Urinary bladder (tissue), 4 donors: ENCODE measurements at places on chromosomes 5 and 9. TPM values are rescaled to one million over a fixed set of nuclear protein-coding genes. Genes with fewer than 3 reads are reported as not detected.

DNA sequence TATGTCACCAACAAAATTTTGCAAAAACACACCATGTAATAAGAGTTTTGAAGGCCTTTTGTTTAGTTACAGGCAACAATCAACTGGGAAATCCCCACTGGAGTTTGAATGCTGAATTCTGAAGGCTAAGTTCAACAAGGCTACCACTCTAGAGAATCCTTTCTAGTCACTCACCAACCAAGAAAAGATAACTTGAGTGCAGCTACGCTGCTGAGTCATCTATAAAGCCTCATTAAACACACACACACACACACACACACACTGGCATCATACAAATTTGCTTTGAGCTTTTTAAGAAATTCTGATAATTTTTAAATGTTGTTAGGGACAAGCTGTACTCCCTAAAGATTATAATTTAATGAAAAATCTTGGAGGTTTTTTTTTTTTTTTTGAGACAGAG is 219.6 kb downstream of the DENND1A start:
- DNase-seq, result no peak

GRCh38 chr5:128121651-128122050 is 38.1 kb downstream of the SLC12A2 start:
- peak; percentile 13 for DNase-seq

- DNase-seq, result no peak
These were observed 54.4 kb downstream of the CCDC192 start for GRCh38 chr5:127757576-127757975.

The DCTN4 gene
- 29.4 TPM for polyA plus RNA-seq
